ENCODE measurements at places on chromosomes 13 and 19. TPM values are rescaled to one million over a fixed set of nuclear protein-coding genes. Genes with fewer than 3 reads are reported as not detected.
A peak's percentile ranks its signal among the peaks of the same experiment; 100 is the strongest.

ELAVL1 gene
- 66.3 TPM for total RNA-seq

DNA sequence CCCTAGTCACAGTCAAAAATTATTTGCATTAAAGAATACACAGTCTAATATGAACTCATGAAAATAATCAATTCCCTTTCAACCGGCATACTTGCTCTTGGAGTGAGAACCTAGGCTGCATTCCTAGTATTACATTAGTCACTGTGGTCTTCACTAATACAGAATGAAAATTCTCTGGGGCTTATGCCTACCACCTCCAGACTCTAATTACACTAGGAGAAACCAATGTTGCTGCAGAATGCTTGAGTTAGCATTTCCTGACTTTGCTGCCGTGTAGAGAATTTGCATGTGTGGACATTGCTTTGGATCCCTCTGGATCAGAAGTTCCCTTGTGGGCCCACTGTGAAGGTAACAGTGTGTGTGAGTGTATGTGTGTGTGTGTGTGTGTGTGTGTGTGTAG lies 87.8 kb downstream of the CCNA1 start:
- no peaks in the 10 kb centered on the region for H3K4me1 ChIP-seq
- no peaks in the 10 kb centered on the region for H3K36me3 ChIP-seq
- DNase-seq = no peak
- H3K4me3 ChIP-seq = no peak overlapping the region
- H3K27me3 ChIP-seq = no peaks in the 10 kb centered on the region

ARHGEF7 gene
- 63.7 TPM for total RNA-seq

GRCh38 chr19:33698576-33699435 lies 77.1 kb downstream of the CHST8 start:
- no peak for DNase-seq
- H3K36me3 ChIP-seq = no peaks in the 10 kb centered on the region
- no peak overlapping the region for H3K27ac ChIP-seq
- no peaks in the 10 kb centered on the region for H3K4me1 ChIP-seq
- peaks cover 13% of the 10 kb centered on the region for H3K27me3 ChIP-seq
- no peak overlapping the region for H3K4me3 ChIP-seq

RFPL4AL1 gene
- not detected for total RNA-seq

GRCh38 chr19:40718774-40719391 lies 2.0 kb downstream of the ITPKC start:
- H3K36me3 ChIP-seq = peaks cover 8% of the 10 kb centered on the region
- H3K27ac ChIP-seq = peak overlapping the region; percentile 99
- H3K4me3 ChIP-seq = peak overlapping the region; percentile 90
- H3K4me1 ChIP-seq = peaks cover 71% of the 10 kb centered on the region

KLK5 gene
- not detected for total RNA-seq

DNA sequence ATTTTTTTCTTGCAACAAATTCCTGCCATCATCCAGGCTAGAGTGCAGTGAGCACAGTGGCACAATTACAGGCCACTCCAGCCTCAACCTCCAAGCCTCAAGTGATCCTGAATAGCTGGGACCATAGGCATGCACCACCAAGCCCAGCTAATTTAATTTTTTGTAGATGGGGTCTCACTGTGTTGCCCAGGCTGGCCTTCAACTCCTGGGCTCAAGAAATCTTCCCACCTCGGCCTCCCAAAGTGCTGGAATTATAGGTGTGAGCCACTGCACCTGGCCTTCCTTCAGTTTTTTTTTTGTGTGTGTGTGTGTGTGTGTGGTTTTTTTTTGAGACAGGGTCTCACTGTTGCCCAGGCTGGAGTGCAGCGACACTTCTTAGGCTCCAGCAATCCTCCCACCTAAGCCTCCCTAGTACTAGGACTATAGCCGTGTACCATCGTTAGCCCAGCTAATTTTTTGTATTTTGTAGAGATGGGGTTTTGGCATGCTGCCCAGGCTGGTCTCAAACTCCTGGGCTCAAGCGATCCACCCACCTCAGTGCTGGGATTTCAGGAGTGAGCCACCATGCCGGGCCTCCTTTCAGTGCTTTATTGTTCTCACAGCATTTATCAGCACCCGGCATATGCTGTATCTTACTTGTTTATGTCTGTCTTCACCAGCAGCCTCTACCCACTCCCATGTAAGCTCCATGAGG lies 5.9 kb upstream of the SRRM5 start:
- peaks cover 13% of the 10 kb centered on the region for H3K36me3 ChIP-seq
- no peak overlapping the region for H3K4me3 ChIP-seq
- no peak overlapping the region for H3K27ac ChIP-seq
- no peak for DNase-seq
- no peaks in the 10 kb centered on the region for H3K4me1 ChIP-seq

STOML3 gene
- 2.7 TPM for total RNA-seq

ADGRE1 gene
- 1.8 TPM for total RNA-seq

DNA sequence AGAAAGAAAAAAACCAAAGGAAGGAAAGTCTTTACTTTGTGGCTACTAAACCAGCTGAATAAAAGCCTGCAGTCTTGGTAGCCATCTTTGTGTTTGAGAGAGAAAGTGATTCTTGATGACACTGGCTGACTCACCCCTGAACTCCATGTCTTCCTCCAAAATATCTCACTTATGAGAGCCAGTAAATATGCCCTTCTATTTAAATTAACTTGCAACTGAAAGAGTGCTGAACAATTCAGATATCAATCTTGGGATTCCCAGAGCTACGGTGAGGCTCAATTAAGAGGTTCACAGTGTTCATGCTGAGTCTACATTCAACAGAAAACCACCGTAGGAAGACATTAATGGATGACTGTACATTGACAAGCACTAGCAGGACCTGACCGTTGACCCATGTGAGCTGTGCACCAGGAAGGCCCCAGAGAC lies 57.9 kb downstream of the KCTD12 start:
- no peaks in the 10 kb centered on the region for H3K4me1 ChIP-seq
- DNase-seq = no peak
- no peaks in the 10 kb centered on the region for H3K36me3 ChIP-seq
- no peak overlapping the region for H3K4me3 ChIP-seq
- no peaks in the 10 kb centered on the region for H3K27me3 ChIP-seq

AMH gene
- 1.9 TPM for total RNA-seq

DNA sequence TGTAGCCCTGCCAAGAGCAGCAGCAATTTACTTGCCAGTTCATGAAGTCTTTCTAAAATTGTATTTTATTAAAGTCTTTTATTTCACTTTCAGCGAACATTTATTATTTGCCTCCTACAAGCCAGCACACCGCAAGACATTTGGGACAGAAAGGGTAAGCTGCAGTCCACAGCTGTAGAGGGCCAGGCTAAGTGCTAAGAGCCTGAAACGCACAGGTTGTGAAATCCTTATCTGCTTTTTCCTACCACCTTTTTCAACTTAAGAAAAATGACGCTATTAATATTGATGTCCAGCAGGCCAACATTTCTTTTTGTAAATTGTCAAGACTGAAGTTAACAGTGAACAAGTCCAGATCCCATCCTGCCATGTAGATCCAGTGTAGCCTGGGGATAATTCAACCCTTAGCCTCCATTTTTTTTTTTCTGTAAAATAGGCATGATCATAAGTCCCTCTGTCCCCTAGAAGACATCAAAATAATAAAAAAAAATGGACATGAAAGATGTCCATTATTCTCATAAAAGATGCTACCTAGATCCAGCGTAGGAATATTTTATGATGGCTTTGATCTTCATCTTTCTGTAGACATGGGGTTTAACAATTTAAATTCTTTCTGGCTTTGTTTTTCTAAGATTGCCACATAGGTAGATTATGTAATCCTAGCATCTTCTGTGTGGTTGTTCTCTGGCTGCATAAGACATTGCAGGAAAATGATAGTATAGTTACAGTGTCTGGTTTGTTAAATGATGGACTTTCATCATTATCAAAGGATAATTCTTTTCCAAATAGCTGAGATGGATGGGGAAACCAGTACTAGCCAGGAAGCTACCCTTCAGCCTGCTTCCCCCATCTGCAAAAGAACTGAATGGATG lies 128.4 kb downstream of the SHISA2 start:
- no peak overlapping the region for H3K4me3 ChIP-seq
- no peaks in the 10 kb centered on the region for H3K36me3 ChIP-seq
- DNase-seq = no peak
- H3K4me1 ChIP-seq = no peaks in the 10 kb centered on the region
- H3K27ac ChIP-seq = no peak overlapping the region

VASP gene
- 190 TPM for total RNA-seq

- H3K4me3 ChIP-seq = no peak overlapping the region
- no peaks in the 10 kb centered on the region for H3K4me1 ChIP-seq
- no peak overlapping the region for H3K27ac ChIP-seq
- no peaks in the 10 kb centered on the region for H3K27me3 ChIP-seq
- no peak for DNase-seq
- no peaks in the 10 kb centered on the region for H3K36me3 ChIP-seq
These were observed 339.6 kb downstream of the UQCRFS1 start for GRCh38 chr19:28873301-28873700.

- DNase-seq = no peak
- H3K4me1 ChIP-seq = peaks cover 5% of the 10 kb centered on the region
- H3K36me3 ChIP-seq = no peaks in the 10 kb centered on the region
These were observed 2.1 kb upstream of the PNMA8B start for GRCh38 chr19:46497773-46498172.

GRCh38 chr13:81382246-81382645 lies 1041.3 kb upstream of the SPRY2 start:
- no peak overlapping the region for H3K27ac ChIP-seq
- no peak overlapping the region for H3K4me3 ChIP-seq
- no peak for DNase-seq
- H3K27me3 ChIP-seq = no peaks in the 10 kb centered on the region
- no peaks in the 10 kb centered on the region for H3K4me1 ChIP-seq

DNA sequence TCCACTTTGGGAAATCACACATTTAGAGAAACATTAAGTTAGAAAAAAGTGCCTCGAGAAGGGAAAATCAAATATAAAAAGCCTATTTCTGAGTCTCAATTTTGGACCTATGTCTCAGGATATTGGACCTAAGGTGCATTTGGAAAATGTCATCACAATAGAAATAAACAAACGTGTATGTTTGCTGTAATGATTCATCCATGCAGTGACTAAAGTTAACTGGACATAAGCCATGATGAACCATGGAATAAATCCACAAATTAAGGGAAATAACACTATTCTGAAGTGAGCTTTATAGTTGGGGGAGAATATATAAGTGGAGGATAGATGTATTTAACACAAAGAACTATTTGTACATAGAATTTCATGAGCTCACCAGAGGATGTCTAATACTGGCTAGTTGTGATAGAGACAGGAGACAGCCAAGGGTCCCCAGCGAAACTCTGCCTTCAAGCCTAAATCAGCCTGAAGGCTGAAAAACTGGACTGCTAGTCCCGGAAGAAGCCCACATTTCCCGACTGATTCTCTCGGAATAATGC lies 963.3 kb upstream of the SPRY2 start:
- no peaks in the 10 kb centered on the region for H3K27me3 ChIP-seq
- H3K36me3 ChIP-seq = no peaks in the 10 kb centered on the region
- no peak for DNase-seq
- no peaks in the 10 kb centered on the region for H3K4me1 ChIP-seq
- no peak overlapping the region for H3K4me3 ChIP-seq
- H3K27ac ChIP-seq = no peak overlapping the region

DNA sequence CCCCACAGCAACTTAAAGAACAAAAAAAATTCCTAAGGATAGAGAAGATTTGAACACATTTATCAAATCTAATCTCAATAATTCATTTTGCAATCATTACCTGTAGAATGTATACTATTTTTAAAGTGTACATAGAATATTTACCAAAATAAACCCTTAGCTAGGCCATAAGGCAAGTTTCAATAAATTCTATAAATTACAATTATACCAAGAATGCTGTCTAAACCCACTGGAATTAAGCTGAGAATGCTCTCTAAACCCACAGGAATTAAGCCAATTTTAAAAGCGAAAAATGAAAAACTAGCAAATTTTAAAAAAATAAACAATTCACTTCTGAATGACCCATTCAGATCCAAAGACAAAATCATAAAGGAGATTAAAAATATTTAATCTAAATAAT lies 540.4 kb upstream of the NBEA start:
- no peaks in the 10 kb centered on the region for H3K27me3 ChIP-seq
- DNase-seq = no peak
- no peaks in the 10 kb centered on the region for H3K4me1 ChIP-seq
- H3K27ac ChIP-seq = no peak overlapping the region
- H3K4me3 ChIP-seq = no peak overlapping the region

OR7E24 gene
- total RNA-seq = not detected

DNA sequence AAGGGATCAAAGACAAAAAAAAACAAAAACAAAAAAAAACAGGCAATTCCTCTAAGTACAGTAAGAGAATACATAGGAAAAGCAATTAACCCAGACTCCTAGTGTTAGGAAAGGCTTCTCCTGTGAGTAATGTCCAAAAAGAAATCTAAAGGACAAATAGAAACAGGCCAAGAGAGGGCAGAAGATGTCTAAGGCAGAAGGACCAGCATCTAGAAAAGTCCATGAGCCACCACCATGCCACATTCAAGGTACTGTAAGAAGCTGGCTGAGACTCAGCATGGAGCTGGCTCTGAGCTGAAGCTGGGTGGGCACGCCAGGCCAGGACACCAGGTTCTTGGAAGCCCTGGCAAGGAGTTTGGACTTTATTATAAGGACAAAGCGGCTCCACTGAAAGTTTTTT lies 118.1 kb upstream of the FRY start:
- H3K4me3 ChIP-seq = no peak overlapping the region
- no peaks in the 10 kb centered on the region for H3K27me3 ChIP-seq
- no peak for DNase-seq
- H3K36me3 ChIP-seq = no peaks in the 10 kb centered on the region

EPSTI1 gene
- 38.6 TPM for total RNA-seq

DNA sequence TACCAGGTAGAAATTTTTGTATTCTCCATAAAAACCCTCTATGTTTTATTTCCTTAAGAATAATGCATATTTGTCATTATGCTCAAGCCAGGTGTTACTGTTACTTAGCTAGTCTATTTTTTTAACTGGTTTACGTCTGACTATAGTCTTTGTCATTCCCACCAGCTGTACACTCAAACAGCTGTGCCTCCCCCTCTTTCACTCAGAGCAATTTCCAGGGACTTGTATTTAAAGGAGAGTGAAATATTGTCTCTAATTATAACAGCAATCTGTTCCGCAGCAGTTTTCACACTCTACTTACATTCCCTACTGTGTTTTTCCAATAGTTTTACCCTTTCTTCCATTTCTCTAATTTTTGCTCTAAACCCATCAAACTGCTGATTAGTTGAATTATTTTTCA lies 813.6 kb upstream of the MIR17HG start:
- no peak overlapping the region for H3K27ac ChIP-seq
- H3K27me3 ChIP-seq = no peaks in the 10 kb centered on the region
- H3K4me3 ChIP-seq = no peak overlapping the region
- DNase-seq = no peak

GRCh38 chr13:57899096-57899495 lies 267.6 kb downstream of the PCDH17 start:
- no peaks in the 10 kb centered on the region for H3K4me1 ChIP-seq
- no peaks in the 10 kb centered on the region for H3K36me3 ChIP-seq
- no peak overlapping the region for H3K4me3 ChIP-seq
- no peak overlapping the region for H3K27ac ChIP-seq
- H3K27me3 ChIP-seq = no peaks in the 10 kb centered on the region

DNA sequence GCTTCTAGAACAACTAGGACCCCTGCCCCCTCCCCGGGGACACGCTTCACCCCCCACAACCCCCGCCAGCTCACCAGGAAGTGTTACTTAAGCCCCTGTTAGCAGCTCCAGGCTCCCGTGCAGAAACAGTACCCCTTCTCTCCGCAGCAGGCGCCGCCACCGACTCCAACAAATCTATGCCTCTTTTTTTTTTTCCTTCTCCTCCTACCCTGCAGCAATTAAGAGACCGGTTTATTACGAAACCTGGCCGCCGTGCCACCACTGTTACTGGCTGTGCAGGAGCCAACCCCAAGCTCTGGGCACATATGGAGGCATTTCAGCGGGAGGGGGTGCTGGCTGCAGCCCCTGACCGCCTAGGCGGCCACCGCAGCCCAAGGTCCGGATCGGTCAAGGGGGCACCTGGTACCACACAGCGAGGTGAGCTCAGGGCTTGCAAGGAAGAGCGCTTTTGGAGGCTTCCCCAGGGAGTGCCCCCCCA lies 2.4 kb downstream of the GADD45B start:
- H3K4me1 ChIP-seq = peaks cover 38% of the 10 kb centered on the region
- peak overlapping the region; percentile 89 for H3K27ac ChIP-seq
- H3K27me3 ChIP-seq = no peaks in the 10 kb centered on the region
- H3K4me3 ChIP-seq = peak overlapping the region; percentile 97

All from lower lobe of right lung (tissue), 2 donors.